Right lung (tissue), 10 donors: ENCODE measurements at places on chromosomes 3 and 15.

- no peak for DNase-seq
These were observed 9.9 kb downstream of the ATRIP start for GRCh38 chr3:48456456-48456855.

DNA sequence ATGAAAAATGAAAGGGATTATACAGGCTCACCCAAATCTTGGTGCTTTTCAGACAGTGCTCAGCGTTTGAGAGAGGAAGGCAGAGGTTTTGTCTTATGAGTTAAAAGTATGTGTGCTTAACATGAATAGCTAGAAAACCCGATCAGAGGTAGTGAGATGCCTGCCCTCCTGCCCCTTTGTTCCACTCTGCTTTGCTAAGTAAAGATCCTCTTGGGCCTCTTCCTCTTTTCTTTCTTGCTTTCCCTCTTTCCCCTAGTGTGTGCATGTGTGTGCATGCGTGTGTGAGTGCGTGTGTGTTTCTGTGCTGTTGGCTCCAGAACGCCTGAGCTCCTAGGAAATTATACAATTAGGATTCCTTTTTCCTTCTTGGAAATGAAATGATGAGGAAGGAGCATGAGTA, 261.3 kb upstream of the NR2E3 start:
- no peak for DNase-seq

DNA sequence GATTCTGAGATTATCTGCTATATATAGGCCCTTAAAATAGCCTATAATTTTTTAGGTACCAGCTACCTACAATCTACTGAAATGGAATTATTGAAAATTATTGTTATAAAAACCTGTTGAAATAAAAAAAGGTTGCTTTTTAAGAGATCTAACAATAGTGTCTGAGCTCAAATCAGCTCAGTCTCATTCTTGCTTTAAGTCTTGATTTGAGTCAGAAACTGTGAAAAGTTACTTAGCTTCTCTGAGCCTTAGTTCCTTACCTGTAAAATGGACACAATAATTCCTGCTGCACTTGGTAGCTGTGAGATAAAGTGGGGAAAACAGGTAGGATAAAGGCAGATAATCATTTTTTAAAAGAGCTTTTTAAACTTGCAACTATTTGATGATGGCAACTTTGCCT, 118.8 kb upstream of the UBE2E2 start:
- no peak for DNase-seq

- no peak for DNase-seq
These were observed 50.4 kb downstream of the TCF12 start for GRCh38 chr15:56968821-56969220.
